ENCODE measurements at places on chromosomes 16 and 17.
A peak's percentile ranks its signal among the peaks of the same experiment; 100 is the strongest.

GRCh38 chr16:85663891-85664321, 24.8 kb downstream of the GINS2 start:
- DNase-seq, result no peak

- DNase-seq, result no peak
These were observed 10.7 kb upstream of the HSD17B2 start for GRCh38 chr16:82024316-82024715.

DNA sequence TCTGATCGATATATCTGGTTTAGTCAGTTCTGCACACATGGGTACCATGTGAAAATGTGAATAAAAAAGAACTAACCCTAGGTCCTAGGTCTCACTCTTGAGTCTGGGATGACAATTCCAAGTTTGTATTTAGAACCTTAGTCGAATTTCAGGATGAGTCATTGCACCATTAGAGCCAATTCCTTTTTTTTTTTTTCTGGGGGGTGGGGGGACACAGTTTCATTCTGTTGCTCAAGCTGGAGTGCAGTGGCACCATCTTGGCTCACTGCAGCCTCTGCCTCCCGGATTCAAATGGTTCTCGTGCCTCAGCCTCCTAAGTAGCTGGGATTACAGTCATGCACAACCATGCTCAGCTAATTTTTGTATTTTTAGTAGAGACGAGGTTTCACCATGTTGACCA, 41.6 kb downstream of the SPAG9 start:
- no peak for DNase-seq

DNA sequence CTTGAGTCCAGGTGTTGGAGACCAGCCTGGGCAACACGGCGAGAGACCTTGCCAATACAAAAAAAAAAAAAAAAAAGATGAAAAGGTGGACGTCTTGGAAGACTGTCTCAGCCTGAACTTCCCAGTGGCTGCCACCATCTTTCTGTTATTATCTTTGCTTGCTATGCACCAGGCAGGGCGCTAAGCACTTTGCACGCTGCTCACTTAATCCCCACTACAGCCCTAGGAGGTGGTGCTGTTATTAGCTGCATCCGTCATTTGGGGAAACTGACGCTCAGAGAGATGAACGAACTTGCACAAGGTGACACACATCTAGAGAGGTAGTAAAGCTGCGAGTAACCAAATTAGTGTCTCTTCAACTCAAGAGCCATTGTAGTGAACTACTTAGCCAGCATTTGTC, 708 bp upstream of the CPPED1 start:
- DNase-seq, result no peak

DNA sequence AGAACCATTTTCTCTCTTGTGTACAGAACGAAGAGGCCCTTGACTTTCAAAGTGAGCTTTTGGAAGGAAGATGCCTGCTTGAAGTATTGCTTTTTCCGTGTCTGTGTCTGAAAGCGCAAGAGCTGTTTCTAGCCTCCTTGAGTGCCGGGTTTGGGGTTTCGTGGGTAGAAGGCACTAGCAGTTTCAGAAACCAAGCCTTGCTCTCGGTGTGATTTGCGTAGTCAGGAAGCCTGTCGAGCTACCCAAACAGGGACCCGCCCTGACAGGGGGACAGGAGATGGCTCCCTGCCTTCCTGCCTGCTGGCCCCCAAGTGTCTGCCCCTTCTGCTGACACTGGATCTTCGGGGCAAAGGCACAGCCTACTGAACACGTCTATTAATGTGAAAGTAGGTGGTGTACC, 322.0 kb downstream of the MAF start:
- no peak for DNase-seq

GRCh38 chr16:65600629-65601028, 478.8 kb upstream of the CDH11 start:
- no peak for DNase-seq

DNA sequence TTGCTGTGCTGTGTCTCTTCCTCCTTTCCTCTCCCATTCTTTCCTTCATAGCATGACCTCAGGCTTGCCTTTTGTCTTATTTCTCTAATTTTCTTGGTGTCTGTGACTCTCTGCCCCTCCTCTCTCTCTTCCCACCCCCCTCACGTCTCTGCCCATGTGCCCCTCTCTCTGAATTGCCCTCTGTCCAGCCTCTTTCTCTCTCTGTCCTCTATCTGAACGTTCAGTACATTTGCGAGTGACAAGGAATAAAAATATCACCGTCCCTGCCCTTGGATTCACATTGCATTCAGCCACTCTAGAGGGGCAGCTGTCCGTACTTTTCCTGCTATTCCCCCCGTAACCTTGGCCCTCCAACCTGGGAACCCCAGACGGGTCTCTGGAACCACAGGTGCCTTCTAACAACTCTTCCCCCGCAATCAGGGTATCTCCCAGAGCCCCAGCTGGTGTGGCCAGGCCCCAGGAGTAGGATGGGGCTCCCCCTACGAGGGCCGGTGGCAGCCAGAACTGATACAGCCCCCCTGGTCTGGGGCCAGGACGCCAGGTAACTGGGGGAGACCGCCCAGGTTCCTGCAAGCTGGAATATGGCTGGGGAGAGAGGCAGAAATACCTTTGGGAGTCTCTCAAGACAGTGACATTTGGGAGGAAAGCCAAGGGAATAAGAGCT, 1.8 kb downstream of the KIF1C start:
- DNase-seq, result no peak

- DNase-seq, result no peak
These were observed 7.2 kb upstream of the HSD11B2 start for GRCh38 chr16:67423611-67424260.

DNA sequence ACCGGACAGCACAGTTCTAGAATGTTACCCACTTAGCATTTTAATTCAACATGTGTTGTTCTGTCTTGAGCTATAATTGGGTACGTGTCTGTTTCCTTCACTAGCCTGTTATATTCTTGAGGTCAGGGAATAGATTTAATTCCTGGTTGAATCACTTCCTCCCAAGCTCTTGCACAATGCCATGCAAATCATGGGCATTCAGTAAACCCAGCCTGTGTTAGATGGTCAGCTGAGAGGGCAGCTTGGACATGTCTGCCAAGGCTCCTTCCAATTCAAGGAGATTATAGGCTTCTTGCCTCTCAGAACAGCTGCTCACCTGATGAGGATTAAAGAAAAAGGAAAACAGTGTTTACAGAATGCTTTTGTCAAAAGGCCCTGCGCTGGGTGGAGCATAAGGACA, 12.6 kb downstream of the C1QTNF1 start:
- no peak for DNase-seq

GRCh38 chr17:4152471-4152870, 9.5 kb downstream of the CYB5D2 start:
- DNase-seq, result no peak

GRCh38 chr17:67689534-67690177, 28.1 kb upstream of the NOL11 start:
- DNase-seq, result peak; percentile 41

DNA sequence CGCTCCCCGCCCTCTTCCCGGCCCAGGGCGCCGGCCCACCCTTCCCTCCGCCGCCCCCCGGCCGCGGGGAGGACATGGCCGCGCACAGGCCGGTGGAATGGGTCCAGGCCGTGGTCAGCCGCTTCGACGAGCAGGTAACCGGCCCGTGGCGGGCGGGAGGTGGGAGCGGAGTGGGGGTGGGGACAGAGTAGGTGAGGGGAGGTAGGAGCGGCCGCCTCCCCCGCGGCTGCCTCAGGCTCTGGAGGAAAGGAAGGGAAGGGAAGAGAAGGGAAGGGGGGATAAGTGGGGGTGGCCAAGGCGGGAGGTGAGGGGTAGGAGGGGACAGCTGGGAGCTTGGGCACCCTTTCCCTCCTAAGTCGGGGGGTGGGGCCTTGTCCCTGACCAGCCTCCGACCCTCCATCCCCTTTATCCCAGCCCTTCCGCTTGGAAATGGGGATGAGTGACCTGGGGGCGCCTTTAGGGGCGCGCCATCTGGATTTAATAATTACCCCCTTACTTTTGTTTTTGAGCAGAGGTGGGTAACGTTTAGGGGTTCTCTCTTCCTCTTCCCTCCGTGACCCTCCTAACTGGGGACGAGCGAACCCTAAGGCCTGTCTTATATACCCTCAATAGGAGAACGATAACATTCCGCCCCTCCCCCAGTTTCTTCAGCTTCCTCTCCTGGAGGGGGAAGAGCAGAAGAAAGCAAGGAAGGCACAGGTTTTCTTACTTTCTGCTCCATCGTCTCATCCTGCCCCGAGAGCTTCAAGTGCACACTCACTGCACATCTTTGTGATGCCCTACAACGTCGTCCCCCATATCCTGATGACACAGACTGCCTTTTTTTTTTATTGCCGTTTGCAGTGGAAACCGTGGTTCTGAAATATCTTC, 694 bp downstream of the NF1 start:
- DNase-seq, result peak; percentile 66

GRCh38 chr17:1493291-1493980, 950 bp upstream of the MYO1C start:
- DNase-seq, result no peak

GRCh38 chr16:24849641-24850040, 3.9 kb downstream of the SLC5A11 start:
- DNase-seq, result no peak

GRCh38 chr17:31134576-31134975, 39.8 kb downstream of the NF1 start:
- no peak for DNase-seq

DNA sequence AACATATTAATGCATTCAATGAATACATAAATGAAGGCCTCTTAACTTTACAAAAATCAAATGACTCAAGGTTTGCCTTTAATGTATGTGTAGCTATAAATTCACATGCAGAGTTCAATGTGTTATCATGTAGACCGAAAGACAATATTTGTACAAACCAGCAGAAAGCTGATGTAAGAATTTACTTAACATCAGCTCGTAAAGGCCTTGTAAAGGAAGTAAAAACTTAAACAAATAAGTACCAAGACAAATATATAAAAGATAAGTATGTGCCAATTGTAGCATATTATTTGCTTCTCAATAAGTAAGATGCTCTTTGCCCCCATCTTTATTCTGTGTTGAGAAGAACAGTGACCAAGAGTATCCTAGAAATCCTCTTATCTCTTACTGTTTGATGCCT, 105.7 kb downstream of the SYCE1L start:
- DNase-seq, result no peak

DNA sequence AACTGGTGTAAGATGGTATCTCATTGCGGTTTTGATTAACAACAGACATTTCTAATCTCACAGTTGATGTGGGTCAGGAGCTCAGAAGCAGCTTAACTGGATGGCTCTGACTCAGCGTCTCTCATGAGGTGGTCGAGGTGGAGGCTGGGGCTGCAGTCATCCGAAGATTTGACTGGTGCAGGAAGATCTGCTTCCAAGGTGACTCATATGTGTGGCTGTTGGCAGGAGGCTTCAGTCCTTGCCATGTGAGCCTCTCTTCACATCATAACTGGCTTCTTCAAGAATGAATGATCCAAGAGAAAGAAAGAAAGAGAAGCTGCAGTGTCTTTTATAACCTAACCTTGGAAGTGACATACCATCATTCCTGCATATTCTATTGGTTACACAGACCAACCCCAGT, 376.1 kb downstream of the SEC14L1 start:
- DNase-seq, result no peak

GRCh38 chr16:28321700-28322411, 29.5 kb downstream of the SBK1 start:
- no peak for DNase-seq

GRCh38 chr16:77711775-77712174, 10.5 kb upstream of the NUDT7 start:
- DNase-seq, result no peak

DNA sequence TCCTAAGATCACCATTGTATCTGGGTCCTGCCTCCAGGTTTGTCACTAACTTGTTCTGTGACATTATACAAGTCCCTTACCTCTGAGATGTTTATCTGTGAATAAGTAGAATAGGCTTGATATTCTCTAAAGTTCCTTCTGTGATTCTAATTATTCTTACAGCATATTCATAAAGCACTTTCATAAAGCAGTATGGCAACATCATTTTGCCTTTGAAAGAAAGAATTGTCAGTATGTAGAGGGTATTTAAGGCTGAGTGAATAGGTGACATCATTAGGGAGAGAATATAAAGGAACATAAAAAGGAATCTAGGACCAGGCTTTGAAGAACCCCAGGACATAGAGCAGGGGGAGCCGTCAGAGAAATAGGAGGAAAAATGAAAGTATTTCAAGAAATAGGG, 15.6 kb downstream of the VMP1 start:
- DNase-seq, result no peak

DNA sequence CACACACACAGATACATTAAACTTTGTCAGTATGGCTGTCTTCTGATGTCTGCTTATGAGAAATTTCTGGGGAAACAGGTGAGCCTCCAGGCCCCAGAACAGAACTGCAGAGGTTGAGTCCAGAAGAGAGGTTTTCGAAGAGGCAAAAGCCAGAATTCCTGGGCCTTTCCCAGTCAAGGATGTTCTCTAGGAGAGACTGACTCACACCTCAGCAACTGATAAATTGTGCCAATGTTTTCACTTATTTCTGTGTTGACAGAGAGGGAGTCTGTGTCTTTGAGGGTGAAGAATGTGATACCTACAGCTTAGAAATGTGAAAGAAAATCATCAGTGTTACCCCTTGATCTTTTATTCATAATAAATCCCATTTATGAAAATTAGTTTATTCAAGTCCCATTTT, 30.3 kb downstream of the LDHD start:
- DNase-seq, result no peak

DNA sequence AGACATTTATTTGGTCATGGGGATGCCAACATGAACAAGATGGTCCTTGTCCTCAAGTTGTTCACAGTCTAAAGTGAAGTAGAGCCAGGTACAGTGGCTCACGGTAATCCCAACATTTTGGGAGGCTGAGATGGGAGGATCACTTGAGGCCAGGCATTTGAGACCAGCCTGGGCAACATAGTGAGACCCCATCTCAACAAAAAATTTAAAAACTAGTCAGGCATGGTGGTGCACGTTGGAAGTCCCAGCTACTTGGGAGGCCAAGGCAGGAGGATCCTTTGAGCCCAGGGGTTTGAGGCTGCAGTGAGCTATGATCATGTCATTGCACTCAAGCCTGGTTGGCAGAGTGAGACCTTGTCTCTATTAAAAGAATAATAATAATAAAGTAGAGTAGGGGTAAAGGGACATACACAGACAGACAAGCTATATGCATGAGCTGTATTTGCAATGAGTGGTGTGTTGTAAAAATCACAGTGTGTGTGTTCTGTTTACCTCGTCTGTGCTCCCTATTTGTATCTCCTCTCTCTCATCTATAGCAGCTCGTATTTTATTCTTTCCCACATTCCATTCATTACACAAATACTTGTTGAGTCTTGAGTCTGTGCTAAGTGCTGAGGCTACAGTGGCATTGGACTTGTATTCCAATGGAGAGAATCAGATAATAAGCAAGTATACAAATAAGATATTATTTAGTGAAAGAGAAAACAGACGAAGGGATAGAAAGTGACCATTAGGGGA, 73.9 kb upstream of the DHX40 start:
- DNase-seq, result no peak

DNA sequence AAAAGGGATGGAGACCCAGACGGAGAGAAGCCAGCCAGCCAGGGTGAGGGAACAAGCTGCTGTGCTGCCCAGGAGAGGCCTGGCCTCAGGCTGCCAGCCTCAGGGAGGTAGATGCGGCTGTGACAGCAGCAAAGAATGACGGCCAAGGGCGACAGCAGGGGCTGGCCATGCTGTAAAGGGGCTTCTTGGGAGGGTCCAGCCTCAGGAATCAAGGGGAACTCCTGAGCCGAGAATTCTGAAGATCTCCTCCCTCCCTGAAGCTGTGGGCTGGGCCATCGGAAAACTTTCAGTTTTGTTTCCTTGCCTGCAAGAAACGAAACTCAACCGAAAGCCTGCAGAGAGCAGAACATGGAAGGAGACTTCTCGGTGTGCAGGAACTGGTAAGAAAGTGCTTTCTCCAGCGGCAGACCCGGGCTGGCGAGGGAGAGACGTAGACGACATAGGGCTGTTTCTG, at the start of gene XAF1:
XAF1 (plus strand) TSS at position 316 of the 454 bp plus-strand sequence; CDS start at position 349, 33 bp downstream.
- no peak for DNase-seq

- DNase-seq, result no peak
These were observed 8.9 kb upstream of the TMEM101 start for GRCh38 chr17:44023545-44024270.
